ENCODE measurements at places on chromosomes 3 and 15. TPM values are rescaled to one million over a fixed set of nuclear protein-coding genes. Genes with fewer than 3 reads are reported as not detected.

GRCh38 chr15:88618686-88619085 is 2.5 kb upstream of the AEN start:
- DNase-seq, result no peak

- DNase-seq, result no peak
Measured at GRCh38 chr3:55313666-55314065, 173.4 kb downstream of the WNT5A start.

GRCh38 chr3:167274141-167274874 is 105.8 kb downstream of the ZBBX start:
- DNase-seq, result no peak

DNA sequence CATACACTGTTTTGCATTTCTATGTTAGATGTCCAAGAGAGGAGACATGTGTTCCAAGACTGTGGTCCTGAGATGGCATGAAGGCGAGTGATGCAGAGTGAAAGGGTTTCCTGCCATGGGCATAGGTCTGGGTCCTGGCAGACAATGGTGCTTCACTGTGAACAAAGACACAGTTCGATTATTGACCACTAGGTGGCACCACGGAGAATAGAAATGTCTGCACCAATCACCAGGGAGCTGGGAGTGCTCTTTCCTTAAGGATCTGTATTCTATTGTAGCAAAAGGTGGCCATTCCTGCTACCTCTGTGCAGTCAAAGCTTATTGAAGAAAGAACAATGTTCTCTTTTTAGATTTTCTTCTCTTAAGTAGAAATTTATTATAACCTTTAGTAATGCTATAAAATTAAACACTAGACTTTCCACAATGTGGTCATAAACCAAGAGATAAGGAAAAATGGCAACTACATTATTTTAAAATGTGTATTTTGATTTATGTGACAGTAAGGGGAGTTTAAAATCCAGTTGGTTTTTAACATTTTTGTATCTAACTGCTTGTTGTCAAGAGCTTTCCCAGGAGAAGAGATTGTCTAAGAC is 88.7 kb downstream of the GABRG3 start:
- peak; percentile 32 for DNase-seq

GRCh38 chr15:70424937-70425411 is 327.3 kb upstream of the TLE3 start:
- no peak for DNase-seq

Gene GP5
- polyA plus RNA-seq, result 0.18 TPM

Gene SPCS1
- 79.2 TPM for polyA plus RNA-seq

Gene SI
- polyA plus RNA-seq, result not detected
